ENCODE measurements at places on chromosomes 6 and 20. TPM values are rescaled to one million over a fixed set of nuclear protein-coding genes. Genes with fewer than 3 reads are reported as not detected.

CALHM5 gene
- polyA plus RNA-seq, result 5.9 TPM

NKX2-2 gene
- 0.15 TPM for polyA plus RNA-seq

RBBP8NL gene
- 3.9 TPM for polyA plus RNA-seq

ZNF165 gene
- polyA plus RNA-seq, result 3.8 TPM

ARMC12 gene
- polyA plus RNA-seq, result 1.7 TPM

- DNase-seq, result no peak
Observed at GRCh38 chr6:28208111-28208659, 16.9 kb upstream of the ZSCAN9 start.

- no peak for DNase-seq
Observed at GRCh38 chr6:11425431-11425871, 112.1 kb upstream of the TMEM170B start.

- DNase-seq, result no peak
Observed at GRCh38 chr20:21901470-21902275, 196.2 kb downstream of the PAX1 start.
